ENCODE measurements at places on chromosomes 1 and 21.

DNA sequence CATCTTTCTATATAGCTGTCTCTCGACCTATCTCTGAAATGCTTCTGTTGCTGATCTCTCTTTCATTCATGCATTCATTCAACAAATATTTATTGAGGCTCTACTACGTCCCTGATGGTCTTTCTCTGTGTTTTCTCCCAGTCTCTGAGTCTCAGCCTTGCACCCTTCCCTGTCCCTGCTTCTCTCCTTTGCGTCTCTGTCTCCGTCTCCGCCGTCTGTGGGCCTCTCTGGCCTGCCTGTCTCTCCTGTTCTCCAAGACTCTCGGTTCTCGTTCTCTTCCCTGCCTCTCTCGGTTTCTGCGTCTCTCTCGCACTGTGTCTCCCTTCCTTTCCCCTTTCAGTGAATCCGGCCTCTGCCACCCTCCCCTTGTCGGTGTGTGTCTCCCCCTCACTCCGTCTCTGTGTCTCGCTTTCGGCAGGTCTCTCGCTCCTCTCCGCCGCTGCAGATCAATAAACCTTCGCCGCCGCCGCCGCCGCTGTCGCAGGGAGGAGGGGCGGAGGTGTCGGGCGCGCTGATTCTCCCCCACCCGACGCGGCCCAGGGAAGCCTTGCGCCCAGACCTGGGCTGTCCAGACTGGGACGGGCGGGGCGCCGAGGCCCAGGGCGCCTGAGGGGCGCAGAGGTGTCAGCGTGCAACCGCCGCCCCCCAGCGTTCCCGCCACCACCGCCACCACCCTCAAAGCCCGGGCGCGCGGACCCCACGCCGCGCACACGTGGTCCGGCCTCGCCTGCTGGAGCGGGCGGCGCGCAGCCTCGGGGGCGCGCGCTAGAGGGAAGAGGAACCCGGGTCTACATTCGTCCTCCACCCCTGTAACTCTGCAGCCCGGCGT lies 3.0 kb downstream of the EFNA3 start:
- DNase-seq = no peak

DNA sequence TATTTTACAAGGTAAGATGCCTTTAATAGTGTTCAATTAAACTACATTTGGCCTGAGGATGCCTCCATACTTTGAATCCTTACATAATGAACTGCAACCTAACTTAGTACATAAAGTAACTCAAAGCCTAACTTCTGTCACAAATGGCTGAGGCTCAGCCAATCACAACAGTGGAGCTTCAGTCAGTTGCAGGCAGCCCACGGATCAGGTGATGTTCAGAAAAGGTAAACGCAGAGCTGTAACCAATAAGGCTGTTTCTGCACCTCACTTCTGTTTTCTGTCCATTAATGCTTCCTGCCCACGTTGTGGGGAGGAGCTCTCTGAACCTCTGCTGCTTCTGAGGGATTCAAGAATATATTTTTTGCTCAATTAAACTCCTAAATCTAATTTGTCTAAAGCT lies 94.8 kb upstream of the KIAA0040 start:
- no peak for DNase-seq

DNA sequence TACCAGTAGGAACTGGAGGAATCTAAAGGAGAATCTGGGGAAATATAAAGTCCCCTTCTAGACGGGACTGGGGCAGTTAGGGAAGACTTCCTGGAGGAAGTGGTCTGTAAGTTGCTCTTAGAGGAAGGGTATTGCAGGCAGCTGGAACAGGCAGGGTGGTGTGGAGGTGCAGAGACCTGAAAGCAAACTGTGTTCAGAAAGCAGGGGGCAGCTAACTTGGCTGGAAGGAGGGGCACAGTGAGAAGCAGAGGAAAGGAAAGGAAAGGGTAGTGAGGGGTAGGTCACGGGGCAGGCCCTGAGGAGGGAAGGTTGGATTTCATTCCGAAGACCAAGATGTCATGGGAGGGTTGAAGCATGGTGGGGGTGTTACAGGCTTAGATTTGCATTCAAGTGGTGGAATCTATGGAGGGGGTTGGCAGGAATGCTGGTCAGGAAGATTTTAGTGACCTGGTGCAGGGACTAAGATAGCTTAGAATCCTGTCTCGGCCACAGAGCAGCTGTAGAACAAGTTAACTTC lies 240.7 kb downstream of the FOXD2 start:
- DNase-seq = no peak

DNA sequence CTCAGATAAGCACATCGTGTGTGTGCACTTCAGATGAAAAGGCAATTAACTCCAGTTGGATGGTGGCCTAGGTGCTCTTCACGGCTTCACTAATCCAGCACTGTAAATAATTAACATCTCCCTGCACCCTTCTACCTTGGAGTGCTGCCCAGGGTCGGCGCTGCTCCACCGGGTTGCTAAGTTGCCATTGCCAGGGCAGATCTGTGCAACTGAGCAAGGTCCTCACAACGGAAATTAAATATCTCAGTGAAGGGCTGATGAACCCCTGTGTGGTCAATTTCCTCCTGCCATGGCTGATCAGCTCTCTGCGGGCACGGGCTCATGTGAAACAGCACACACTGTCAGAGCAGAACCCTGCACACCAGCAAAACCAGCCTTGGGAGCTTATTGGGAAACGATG lies 63.2 kb downstream of the SYDE2 start:
- DNase-seq = no peak

- DNase-seq = no peak
Observed at GRCh38 chr1:15816674-15817073, 9.2 kb upstream of the UQCRHL start.

DNA sequence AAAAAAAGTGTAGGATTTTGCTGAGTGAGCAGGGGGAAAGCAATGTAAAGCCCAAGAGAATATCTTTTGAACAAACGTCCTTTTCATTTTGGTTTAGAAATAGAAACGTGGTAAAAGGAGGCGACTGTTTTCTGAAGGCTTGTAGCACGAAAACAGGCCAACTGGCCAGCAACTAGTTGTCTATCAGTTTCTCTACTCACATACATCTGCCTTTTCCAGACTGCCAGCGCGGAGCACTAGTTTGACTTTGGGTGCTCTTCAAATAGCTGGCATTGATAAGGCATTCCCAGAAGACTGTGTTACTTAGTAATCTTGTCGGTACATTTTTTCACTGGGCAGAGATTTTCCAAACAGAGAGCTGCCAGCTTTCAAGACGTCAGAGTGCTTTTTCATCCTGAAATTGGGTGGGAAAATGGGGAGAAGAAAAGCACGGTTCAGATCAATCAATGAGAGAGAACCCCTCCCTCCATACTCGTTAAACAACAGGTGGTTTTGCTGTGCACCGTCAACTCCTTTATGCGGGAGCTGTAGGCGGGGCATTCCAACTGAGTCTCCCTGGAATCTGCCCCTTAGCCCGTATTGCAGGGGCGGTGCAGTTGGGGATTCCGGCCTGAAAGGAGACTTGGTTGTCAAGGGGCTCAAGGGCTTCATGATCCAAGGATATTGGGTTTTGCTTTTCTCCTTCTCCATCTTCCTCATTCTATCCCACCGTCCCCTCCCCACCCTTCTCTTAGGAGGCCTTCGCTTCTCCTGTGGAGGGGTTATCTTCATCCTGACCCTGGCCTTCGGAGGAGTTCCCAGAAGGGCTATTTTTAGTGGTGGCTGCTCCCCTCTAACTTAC lies 884 bp upstream of the LRRC8C start:
- DNase-seq = no peak

- DNase-seq = no peak
Observed at GRCh38 chr21:41625428-41625827, 117.5 kb upstream of the TMPRSS2 start.

All from activated CD4-positive, alpha-beta T cell treated with anti-CD3 and anti-CD28 coated beads, Interleukin-2, amount 50 U/mL, for 24 hours (primary cell).